ENCODE measurements at places on chromosomes 7 and 10. TPM values are rescaled to one million over a fixed set of nuclear protein-coding genes. Genes with fewer than 3 reads are reported as not detected.

Gene PLA2G12B
- total RNA-seq = not detected

Gene KLF14
- total RNA-seq = 0.10 TPM

- no peak overlapping the region for H3K27ac ChIP-seq
- no peaks in the 10 kb centered on the region for H3K4me1 ChIP-seq
- H3K27me3 ChIP-seq = peaks cover 28% of the 10 kb centered on the region
- no peak for DNase-seq
Measured at GRCh38 chr10:122450353-122450990, 4.0 kb upstream of the ARMS2 start.

DNA sequence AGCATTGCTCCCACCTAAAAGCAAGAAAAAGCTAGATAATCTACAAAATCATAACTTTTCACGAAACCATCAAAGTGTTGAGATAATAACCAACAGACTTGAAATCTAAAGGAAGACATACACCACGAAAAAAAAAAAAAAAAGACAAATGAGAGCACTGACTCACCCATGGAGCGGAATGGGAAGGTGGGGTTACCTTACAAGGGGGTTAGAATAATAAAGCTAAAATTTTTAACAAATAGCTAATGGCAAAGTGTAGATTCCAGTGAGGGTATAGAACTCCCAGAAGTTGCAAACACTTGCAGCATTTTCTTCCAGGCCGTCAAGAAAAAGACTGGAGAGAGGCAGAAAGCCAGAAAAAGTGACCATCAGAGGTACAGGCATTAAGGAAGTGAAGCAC is 27.2 kb downstream of the IPMK start:
- peaks cover 54% of the 10 kb centered on the region for H3K4me1 ChIP-seq
- H3K36me3 ChIP-seq = peaks cover 34% of the 10 kb centered on the region
- H3K27me3 ChIP-seq = no peaks in the 10 kb centered on the region
- H3K4me3 ChIP-seq = no peak overlapping the region
- no peak overlapping the region for H3K27ac ChIP-seq

DNA sequence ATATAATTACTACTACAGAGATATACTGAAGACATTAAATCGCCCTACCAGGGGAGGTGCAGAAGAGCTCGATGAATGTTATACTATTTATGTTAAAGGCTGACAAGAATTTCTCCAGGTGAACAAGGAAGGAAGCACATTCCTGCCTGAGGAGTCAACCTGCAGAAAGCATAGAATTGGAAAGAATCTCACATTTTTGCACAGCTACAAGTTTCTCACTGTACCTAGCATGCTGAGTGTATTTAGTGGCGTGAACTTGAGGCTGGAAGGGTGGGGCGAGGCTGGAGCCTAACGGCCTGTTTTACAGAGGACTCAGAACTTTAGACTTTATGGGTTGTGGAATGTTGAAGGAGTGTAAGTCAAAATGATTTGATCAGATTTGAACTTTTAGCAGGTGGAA is 373.6 kb upstream of the LRGUK start:
- H3K27ac ChIP-seq = no peak overlapping the region
- no peak for DNase-seq
- H3K4me3 ChIP-seq = no peak overlapping the region
- H3K36me3 ChIP-seq = peaks cover 10% of the 10 kb centered on the region
- no peaks in the 10 kb centered on the region for H3K4me1 ChIP-seq

DNA sequence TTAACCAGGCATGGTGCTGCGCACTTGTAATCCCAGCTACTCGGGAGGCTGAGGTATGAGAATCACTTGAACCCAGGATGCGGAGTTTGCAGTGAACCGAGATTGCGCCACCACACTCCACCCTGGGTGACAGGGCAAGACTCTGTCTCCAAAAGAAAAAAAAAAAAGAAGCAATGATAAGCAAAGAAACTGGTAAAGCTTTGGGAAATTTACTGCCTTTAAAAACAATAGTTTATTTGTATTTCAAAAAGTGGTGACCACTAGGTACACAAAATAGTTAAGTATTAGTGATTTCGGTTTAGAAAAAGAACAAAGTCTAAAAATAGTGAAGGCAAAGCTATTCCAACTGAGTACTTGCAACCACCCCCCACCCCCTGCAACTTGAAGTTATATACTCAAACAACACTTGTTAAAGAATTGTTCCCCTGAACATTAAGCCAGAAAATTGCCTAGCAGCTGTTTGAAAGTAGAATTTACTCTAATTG is 37.7 kb downstream of the MALSU1 start:
- H3K36me3 ChIP-seq = peaks cover 5% of the 10 kb centered on the region
- no peak overlapping the region for H3K27ac ChIP-seq
- H3K4me1 ChIP-seq = peaks cover 2% of the 10 kb centered on the region
- H3K27me3 ChIP-seq = no peaks in the 10 kb centered on the region
- H3K4me3 ChIP-seq = no peak overlapping the region
- no peak for DNase-seq

- peaks cover 32% of the 10 kb centered on the region for H3K4me1 ChIP-seq
- no peak overlapping the region for H3K27ac ChIP-seq
- no peak overlapping the region for H3K4me3 ChIP-seq
Measured at GRCh38 chr10:86359111-86359510, 7.5 kb downstream of the GRID1 start.

GRCh38 chr10:105356626-105357025 is 715.5 kb downstream of the SORCS3 start:
- H3K4me3 ChIP-seq = no peak overlapping the region
- no peaks in the 10 kb centered on the region for H3K4me1 ChIP-seq
- H3K27me3 ChIP-seq = no peaks in the 10 kb centered on the region
- no peak overlapping the region for H3K27ac ChIP-seq
- H3K36me3 ChIP-seq = no peaks in the 10 kb centered on the region
- no peak for DNase-seq
